ENCODE measurements at places on chromosomes 13 and 19.
A peak's percentile ranks its signal among the peaks of the same experiment; 100 is the strongest.

DNA sequence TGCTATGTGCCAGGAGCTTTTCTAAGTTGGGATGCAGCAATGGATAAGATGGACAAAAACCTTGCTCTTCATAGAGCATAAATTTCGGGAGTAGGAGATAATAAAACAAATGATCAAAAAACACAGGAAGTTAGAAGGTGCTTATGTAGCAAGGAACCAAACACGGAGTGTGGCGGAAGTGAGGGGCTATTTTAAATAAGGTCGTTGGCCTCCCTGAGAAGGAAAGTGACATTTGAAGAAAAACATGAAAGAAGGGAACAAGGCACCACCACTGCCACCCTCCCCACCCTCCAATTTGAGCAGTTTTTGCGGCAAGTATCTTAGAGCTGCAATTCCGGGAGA is 3.2 kb upstream of the GSX1 start:
- DNase-seq = peak; percentile 28

GRCh38 chr19:16290692-16291091 is 33.9 kb upstream of the KLF2 start:
- no peak for DNase-seq

GRCh38 chr13:114151565-114152284 is 19.3 kb upstream of the RASA3 start:
- DNase-seq = peak; percentile 56

DNA sequence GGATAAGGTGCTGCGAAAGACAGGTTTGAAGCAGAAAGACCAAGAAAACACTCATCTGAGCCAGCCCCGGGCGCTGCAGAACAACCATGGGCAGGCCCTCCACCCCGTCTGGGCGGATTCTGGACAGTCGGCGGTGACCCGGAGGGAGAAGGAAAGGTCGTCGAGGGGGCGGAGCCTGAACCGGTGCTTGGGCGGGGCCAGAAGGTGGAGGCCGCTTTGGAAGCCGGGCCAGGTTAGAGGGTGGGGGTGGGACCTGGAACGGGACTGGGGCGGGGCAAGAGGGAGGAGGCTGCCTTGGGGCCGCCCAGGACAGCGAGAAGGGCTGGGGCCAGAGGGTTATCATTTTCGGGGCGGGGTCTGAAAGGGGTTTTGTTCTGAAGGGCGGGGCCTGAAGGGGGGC is 5.0 kb upstream of the ZNF765 start:
- DNase-seq = no peak

DNA sequence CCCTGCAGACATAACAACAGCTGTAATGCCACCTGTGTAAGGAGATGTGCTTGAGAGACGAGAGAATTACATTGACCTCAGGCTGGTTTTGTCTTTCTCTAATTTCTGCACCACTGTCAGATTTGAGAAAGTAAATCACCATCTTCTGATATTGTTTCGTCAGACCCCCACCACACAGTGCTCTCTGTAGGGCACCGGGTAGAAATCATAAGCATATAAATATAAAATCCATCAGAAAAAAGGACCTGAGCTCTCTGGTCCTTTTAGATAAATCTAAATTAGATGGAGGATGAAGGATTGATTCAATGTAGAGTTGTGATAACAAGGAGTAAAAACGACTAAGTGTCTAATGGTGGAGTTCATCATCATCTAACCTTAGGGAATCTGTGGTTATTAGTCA is 1981.0 kb upstream of the PRR20A start:
- DNase-seq = no peak

GRCh38 chr19:29292153-29292552 is 79.2 kb upstream of the UQCRFS1 start:
- DNase-seq = no peak

DNA sequence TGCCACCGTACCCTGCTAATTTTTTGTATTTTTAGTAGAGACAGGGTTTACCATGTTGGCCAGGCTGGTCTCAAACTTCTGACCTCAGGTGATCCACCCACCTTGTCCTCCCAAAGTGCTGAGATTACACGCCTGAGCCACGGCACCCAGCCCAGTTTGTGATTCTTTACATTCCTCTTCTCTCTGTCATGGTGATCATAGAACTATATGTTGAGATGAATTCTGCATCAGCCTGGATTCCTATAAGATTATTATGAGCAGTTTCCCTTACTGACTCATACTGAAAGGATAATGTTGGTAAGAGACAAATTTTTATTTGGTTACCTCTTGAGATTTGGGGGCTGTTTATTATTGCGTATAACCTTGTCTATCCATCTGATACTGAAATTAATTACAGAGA is 121.5 kb upstream of the CSNK1A1L start:
- DNase-seq = no peak

DNA sequence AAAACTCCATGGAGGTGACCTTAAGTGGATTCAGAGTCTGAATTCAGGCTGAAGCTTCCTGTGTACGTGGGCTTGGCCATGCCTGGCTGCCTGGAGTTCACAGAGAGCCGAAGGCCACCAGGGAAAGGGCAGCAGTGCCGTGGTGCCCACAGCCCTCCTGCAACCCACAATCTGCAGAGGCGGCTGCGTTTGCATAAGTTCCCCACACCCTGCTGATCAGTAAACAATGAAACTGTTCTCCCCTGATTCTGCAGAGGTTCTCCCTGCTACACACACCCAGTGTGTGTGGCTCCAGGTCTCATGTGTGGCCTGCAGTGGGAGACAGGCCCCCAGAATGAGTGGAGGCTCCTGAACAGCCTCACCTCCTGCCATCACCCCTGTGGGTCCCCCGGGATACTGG is 126.9 kb upstream of the SLC7A1 start:
- DNase-seq = no peak

DNA sequence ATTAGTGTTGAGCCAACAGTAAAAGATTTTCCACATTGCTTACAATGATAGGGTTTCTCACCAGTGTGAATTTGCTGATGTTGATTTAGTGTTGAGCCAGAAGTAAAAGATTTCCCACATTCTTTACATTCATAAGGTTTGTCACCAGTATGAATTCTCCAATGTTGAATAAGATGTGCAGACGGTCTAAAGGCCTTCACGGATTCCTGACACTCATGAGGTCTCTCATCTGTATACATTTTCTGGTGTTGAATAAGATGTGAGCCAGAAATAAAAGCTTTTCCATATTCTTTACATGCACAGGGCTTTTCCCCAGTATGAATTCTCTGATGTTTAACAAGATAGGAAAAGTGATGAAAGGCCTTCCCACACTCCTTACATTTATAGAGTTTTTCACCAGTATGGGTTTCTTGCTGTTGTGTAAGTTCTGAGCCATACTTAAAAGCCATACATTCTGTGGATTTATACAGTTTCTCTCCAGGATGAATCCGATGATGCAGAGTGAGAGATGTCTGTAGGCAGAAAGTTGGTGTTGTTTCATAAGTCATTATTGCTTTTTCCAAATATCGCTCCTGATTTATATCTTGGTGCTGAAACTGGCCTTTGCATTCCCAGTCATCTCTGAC is 22.4 kb downstream of the ZNF850 start:
- DNase-seq = no peak

- DNase-seq = no peak
Measured at GRCh38 chr13:108924541-108924940, 295.1 kb downstream of the MYO16 start.

- no peak for DNase-seq
Measured at GRCh38 chr13:35480346-35480745, 3.9 kb upstream of the MAB21L1 start.

GRCh38 chr13:48216204-48216711 is 16.7 kb upstream of the ITM2B start:
- no peak for DNase-seq

GRCh38 chr13:77172650-77173049 is 145.7 kb upstream of the FBXL3 start:
- DNase-seq = no peak
